ENCODE measurements at places on chromosomes 1 and 21. TPM values are rescaled to one million over a fixed set of nuclear protein-coding genes. Genes with fewer than 3 reads are reported as not detected.

- no peaks in the 10 kb centered on the region for H3K27me3 ChIP-seq
- peaks cover 39% of the 10 kb centered on the region for H3K36me3 ChIP-seq
- no peak for DNase-seq
- peaks cover 40% of the 10 kb centered on the region for H3K4me1 ChIP-seq
These were observed 16.6 kb downstream of the ATP1A1 start for GRCh38 chr1:116389686-116390085.

- no peak for DNase-seq
- no peak overlapping the region for H3K4me3 ChIP-seq
- H3K27ac ChIP-seq, result no peak overlapping the region
- H3K36me3 ChIP-seq, result no peaks in the 10 kb centered on the region
These were observed 6.7 kb downstream of the VWA1 start for GRCh38 chr1:1442069-1442770.

The OR2L13 gene
- not detected for total RNA-seq

The ACTA1 gene
- not detected for total RNA-seq

The JUN gene
- total RNA-seq, result 26.1 TPM

- H3K27ac ChIP-seq, result peak overlapping the region; percentile 97
- H3K4me3 ChIP-seq, result peak overlapping the region; percentile 91
- DNase-seq, result peak; percentile 43
- peaks cover 39% of the 10 kb centered on the region for H3K36me3 ChIP-seq
- peaks cover 66% of the 10 kb centered on the region for H3K4me1 ChIP-seq
These were observed 648 bp upstream of the ADAR start for GRCh38 chr1:154608397-154609270.

DNA sequence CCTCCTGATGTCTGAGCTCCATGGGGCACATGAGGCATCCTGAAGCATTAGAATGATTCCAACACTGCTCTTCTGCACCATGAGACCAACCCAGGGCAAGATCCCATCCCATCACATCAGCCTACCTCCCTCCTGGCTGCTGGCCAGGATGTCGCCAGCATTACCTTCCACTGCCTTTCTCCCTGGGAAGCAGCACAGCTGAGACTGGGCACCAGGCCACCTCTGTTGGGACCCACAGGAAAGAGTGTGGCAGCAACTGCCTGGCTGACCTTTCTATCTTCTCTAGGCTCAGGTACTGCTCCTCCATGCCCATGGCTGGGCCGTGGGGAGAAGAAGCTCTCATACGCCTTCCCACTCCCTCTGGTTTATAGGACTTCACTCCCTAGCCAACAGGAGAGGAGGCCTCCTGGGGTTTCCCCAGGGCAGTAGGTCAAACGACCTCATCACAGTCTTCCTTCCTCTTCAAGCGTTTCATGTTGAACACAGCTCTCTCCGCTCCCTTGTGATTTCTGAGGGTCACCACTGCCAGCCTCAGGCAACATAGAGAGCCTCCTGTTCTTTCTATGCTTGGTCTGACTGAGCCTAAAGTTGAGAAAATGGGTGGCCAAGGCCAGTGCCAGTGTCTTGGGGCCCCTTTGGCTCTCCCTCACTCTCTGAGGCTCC, 11.1 kb upstream of the RASSF5 start:
- no peak for DNase-seq
- no peak overlapping the region for H3K4me3 ChIP-seq
- no peaks in the 10 kb centered on the region for H3K27me3 ChIP-seq
- H3K36me3 ChIP-seq, result peaks cover 16% of the 10 kb centered on the region
- H3K27ac ChIP-seq, result peak overlapping the region; percentile 74

The PLXNA2 gene
- total RNA-seq, result not detected

DNA sequence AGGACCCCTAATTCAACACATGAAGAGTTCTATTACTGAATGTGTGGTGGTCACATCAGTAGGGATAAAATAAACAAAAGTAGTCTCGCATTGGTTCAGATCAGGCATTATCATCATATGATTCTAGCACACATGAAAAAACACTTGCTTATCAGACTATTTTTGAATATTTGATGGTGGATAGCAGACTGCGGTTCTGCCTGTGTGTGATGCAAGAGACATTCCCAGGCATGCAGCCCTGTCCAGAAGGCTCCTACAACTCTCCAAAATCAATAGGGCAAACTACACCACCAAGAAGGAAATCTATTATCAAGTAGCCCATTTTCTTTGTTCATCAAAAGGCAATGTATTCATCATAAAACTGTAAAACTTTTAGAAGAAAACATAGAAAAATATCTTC, 304.7 kb downstream of the DUSP10 start:
- H3K4me1 ChIP-seq, result peaks cover 40% of the 10 kb centered on the region
- H3K27me3 ChIP-seq, result peaks cover 4% of the 10 kb centered on the region
- H3K36me3 ChIP-seq, result no peaks in the 10 kb centered on the region
- no peak overlapping the region for H3K27ac ChIP-seq

DNA sequence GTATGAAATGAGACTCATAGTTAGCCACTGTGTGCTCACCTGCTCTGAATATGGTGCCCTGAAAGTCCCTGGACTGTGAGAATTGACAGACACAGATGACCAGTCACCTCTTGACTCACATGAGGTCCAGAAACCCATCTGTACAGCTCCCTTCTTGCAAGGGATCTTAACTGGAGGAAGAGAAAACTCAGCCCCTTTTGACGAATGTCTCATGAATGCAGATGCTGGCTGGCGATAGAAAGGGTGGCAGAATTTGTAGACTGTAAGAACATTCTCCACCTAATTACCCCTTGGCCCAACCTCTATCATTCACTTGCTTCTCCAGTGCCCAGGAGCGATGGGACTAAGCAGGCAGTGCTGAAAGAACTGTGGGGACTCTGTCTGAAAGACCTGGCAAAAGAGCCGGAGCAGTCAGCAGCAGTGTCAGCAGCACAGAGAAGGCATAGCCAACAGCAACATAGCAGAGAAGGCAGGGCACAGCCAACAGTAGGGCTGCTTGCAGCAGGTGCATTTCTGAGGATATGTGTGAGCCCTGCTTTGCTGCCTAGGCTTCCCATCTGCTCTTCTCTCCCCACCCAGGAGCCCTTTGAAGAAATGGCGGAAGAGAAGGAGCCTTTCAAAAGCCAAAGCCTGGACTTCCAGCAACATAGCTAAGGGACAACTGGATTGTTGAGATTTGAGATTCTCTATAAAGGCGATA, 25.8 kb upstream of the IFNGR2 start:
- no peak for DNase-seq
- H3K4me3 ChIP-seq, result no peak overlapping the region
- H3K27me3 ChIP-seq, result peaks cover 4% of the 10 kb centered on the region
- no peak overlapping the region for H3K27ac ChIP-seq
- H3K36me3 ChIP-seq, result no peaks in the 10 kb centered on the region

The GFI1 gene
- 79.7 TPM for total RNA-seq

The PLA2G2E gene
- not detected for total RNA-seq

GRCh38 chr1:158354255-158354654, 561 bp downstream of the CD1E start:
- no peak for DNase-seq
- H3K4me1 ChIP-seq, result peaks cover 3% of the 10 kb centered on the region
- no peak overlapping the region for H3K4me3 ChIP-seq

GRCh38 chr1:161096530-161096929, 1.6 kb upstream of the KLHDC9 start:
- H3K4me1 ChIP-seq, result peaks cover 60% of the 10 kb centered on the region
- H3K4me3 ChIP-seq, result no peak overlapping the region
- no peaks in the 10 kb centered on the region for H3K27me3 ChIP-seq
- H3K27ac ChIP-seq, result no peak overlapping the region

GRCh38 chr21:25300632-25301031, 306.6 kb downstream of the MRPL39 start:
- H3K27ac ChIP-seq, result no peak overlapping the region
- H3K36me3 ChIP-seq, result no peaks in the 10 kb centered on the region
- peaks cover 5% of the 10 kb centered on the region for H3K27me3 ChIP-seq
- peaks cover 15% of the 10 kb centered on the region for H3K4me1 ChIP-seq

DNA sequence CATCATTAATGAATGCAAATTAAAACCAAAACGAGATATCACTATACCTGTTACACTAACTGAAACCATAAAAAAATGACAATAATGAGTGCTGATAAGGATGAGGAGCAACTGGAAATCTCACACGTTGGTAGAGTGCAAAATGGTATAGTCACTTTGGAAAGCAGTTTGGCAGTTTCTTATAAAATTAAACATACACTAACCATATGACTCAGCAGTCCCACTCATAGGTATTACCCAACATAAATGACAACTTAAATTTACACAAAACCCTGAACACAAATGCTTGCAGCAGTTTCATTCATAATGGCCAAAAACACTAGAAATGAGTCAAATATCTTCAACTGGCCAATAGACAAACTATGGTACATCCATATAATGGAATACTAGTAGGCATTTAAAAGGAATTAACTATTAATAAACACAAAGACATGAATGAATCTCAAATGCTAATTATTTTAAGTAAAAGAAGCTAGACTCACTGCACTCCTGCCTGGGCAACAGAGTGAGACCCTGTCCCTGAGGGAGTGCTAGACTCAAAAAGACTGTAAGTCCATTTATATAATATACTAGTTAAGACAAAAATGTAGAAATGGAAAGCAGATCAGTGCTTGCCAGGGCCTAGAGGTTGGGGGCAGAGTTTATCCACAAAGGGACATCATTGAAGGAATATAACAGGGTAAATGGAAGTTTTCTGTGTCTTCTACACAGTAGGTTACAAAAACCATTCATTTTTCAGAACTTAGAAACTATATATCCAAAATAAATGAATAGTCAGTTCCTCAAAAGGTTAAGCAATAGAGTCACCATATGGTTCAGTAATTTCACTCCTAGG, 77.4 kb downstream of the EIF4G3 start:
- H3K27ac ChIP-seq, result no peak overlapping the region
- no peak for DNase-seq
- peaks cover 33% of the 10 kb centered on the region for H3K36me3 ChIP-seq
- no peak overlapping the region for H3K4me3 ChIP-seq
- H3K27me3 ChIP-seq, result no peaks in the 10 kb centered on the region
- peaks cover 2% of the 10 kb centered on the region for H3K4me1 ChIP-seq

GRCh38 chr1:4307911-4308545, 346.4 kb upstream of the AJAP1 start:
- no peaks in the 10 kb centered on the region for H3K4me1 ChIP-seq
- no peaks in the 10 kb centered on the region for H3K36me3 ChIP-seq
- DNase-seq, result no peak
- H3K27me3 ChIP-seq, result no peaks in the 10 kb centered on the region
- H3K27ac ChIP-seq, result no peak overlapping the region

DNA sequence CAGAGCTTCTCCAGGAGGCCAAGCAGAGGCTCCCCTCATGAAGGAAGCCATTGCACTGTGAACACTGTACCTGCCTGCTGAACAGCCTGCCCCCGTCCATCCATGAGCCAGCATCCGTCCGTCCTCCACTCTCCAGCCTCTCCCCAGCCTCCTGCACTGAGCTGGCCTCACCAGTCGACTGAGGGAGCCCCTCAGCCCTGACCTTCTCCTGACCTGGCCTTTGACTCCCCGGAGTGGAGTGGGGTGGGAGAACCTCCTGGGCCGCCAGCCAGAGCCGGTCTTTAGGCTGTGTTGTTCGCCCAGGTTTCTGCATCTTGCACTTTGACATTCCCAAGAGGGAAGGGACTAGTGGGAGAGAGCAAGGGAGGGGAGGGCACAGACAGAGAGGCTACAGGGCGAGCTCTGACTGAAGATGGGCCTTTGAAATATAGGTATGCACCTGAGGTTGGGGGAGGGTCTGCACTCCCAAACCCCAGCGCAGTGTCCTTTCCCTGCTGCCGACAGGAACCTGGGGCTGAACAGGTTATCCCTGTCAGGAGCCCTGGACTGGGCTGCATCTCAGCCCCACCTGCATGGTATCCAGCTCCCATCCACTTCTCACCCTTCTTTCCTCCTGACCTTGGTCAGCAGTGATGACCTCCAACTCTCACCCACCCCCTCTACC, 19.1 kb downstream of the CSF1 start:
- no peak overlapping the region for H3K27ac ChIP-seq
- no peaks in the 10 kb centered on the region for H3K27me3 ChIP-seq
- H3K36me3 ChIP-seq, result peaks cover 33% of the 10 kb centered on the region
- DNase-seq, result no peak
- peaks cover 5% of the 10 kb centered on the region for H3K4me1 ChIP-seq

The CSRP1 gene
- 57.0 TPM for total RNA-seq

DNA sequence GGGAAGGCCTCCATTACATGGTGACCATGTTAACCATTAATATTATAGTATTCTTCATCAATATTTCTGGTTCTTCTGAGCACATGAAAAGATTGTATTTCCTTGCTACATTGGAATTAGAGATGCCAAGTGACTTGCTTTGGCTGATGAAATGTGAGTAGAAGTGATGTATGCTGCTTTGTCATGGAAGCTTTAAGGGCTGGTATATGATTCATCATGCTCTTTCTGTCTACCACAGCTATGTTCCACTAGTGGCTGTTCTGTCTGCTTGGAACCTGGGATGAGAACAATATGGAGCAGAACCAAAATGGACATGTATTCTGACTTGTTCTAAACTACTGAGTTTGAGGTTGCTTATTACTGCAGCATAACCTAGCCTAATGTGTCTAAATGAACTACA, 163.3 kb downstream of the TM2D1 start:
- H3K4me3 ChIP-seq, result no peak overlapping the region
- H3K36me3 ChIP-seq, result peaks cover 3% of the 10 kb centered on the region
- DNase-seq, result no peak
- no peak overlapping the region for H3K27ac ChIP-seq
- H3K27me3 ChIP-seq, result no peaks in the 10 kb centered on the region

The TPTE gene
- not detected for total RNA-seq

DNA sequence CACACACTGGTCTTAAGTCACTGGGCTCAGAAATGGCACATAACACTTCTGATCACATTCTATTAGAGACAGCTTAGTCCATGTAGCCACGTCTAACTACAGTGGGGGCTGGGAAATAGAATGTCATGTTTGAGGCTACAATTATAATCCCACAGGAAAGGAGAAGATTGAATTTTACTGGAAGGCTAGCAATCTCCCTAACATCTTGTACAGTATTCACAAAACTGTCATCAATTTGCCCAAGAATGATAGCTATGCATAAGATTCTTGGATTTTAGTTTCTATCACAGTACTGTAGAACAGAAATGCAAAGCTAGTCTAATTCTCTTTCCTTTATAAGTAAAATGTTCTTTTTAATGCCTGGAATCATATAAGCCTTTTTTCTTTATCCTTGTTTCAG, 12.7 kb upstream of the ZMYM6 start:
- H3K4me3 ChIP-seq, result no peak overlapping the region
- H3K27me3 ChIP-seq, result no peaks in the 10 kb centered on the region
- no peaks in the 10 kb centered on the region for H3K36me3 ChIP-seq
- H3K4me1 ChIP-seq, result no peaks in the 10 kb centered on the region
- no peak overlapping the region for H3K27ac ChIP-seq

The LIN28A gene
- total RNA-seq, result not detected

- H3K36me3 ChIP-seq, result no peaks in the 10 kb centered on the region
- H3K4me3 ChIP-seq, result no peak within 1 kb of the TSS
- no peak within 1 kb of the TSS for H3K27ac ChIP-seq
- no peaks in the 10 kb centered on the region for H3K4me1 ChIP-seq
- DNase-seq, result no peak
These were observed at the start of gene LACTBL1 for GRCh38 chr1:22972760-22973159. TSS of gene LACTBL1 (minus strand) at chr1:22972866. CDS start at chr1:22972316, 550 bp downstream.

The TESK2 gene
- 2.4 TPM for total RNA-seq

GRCh38 chr1:192474080-192474683, 101.4 kb upstream of the RGS1 start:
- no peak overlapping the region for H3K4me3 ChIP-seq
- no peak overlapping the region for H3K27ac ChIP-seq
- H3K36me3 ChIP-seq, result no peaks in the 10 kb centered on the region
- H3K27me3 ChIP-seq, result peaks cover 6% of the 10 kb centered on the region
- DNase-seq, result no peak
- no peaks in the 10 kb centered on the region for H3K4me1 ChIP-seq
